ENCODE measurements at places on chromosomes 2 and 18.

- DNase-seq: no peak
Observed at GRCh38 chr2:96604104-96604503, 34.0 kb downstream of the KANSL3 start.

GRCh38 chr2:19752500-19752899 is 149.3 kb downstream of the TTC32 start:
- no peak for DNase-seq

DNA sequence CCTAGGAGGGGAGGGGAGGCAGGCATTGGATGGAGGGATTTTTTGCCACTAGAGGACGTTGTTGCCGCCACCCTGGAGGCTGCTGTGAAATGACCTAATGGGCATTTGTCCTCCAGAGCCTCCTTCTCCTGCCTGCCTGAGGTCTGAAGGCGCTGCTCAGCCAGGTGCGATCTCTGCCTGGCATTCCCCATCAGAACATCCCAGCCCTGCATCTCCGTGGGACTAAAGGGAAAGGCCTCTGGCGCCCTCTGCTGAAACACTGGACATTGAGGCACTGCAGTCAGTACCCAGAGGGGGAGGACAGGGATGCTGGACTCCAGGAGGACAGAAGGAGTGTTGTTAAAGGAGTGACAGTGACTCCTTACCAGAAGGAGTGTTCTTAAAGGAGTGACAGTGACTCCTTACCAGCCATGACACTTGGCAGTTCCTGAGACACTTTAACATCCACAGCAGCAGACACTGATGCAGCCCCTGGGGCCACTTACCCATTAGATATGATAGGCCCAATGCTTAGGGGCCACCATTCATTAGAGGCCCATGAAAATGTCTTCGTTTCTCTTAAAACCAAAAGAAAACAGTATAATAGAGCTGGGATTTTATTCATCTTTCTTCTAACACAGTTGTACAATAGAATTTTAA is 17.0 kb downstream of the THNSL2 start:
- DNase-seq: no peak

DNA sequence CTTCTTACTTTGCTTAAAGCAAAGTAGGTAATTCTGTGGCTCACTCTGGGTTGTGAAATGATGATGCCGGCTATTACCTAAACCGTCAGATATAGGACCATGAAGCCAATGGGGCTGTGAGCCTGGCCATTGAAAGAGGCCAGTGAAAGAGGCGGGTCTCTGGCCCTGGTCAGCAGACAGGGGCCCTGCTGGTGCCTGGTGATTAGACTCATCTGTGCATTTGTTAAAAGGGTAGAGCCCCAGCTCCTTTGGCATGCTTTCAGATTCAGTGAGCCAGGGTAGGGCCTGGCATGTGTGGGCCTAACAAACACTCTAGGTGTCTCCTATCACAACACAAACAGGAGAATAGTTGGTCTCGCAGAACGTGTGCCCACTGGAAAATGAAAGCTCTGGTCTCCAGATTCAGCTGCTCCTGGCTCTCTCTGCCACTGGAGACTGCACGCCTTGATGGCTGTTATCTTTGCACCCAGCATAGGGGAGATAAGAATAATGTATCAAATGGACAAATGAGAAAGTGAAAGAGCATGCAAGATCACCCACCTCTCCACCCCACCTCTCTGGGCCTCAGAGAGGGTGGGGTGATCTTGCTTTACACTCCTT is 6.9 kb downstream of the LRRC30 start:
- DNase-seq: no peak

DNA sequence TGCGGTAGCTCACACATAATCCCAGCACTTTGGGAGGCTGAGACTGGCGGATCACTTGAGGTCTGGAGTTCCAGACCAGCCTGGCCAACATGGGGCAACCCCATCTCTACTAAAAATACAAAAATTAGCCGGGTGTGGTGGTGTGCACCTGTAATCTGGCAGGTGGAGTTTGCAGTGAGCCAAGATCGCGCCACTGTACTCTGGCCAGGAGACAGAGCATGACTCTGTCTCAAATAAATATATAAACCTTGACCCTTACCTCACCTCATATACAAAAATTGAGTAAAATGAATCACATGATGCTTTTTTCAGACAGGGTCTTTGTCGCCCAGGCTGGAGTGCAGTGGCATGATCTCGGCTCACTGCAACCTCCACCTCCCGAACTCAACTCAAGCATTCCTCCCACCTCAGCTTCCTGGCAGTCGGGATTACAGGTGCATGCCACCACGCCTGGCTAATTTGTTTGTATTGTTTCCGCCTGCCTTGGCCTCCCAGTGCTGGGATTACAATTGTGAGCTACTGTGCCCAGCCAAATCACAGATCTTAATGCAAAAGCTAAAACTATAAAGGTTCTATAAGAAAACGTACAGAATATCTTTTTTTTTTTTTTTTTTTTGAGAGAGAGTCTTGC is 25.3 kb downstream of the XPO1 start:
- DNase-seq: no peak

DNA sequence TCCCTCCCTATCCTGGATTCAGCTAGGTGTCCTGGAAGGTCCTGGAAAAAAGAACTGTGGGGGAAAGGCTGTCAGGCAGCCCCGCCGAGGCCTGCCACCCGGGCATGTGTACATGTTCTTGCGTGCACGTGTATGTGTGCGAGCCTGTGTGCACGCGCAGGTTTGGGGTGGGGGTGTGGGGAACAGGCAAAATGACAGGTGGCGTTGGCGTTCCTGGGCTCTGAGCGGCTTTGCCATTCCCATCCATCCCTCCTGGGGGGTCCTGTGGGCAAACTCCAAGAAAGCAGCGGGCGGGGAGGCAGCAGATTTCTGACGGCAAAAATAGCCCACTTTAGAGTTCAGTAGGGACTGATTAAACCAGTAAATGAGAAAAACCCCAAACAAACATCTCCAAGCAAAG is 35.6 kb downstream of the EMX1 start:
- DNase-seq: no peak

DNA sequence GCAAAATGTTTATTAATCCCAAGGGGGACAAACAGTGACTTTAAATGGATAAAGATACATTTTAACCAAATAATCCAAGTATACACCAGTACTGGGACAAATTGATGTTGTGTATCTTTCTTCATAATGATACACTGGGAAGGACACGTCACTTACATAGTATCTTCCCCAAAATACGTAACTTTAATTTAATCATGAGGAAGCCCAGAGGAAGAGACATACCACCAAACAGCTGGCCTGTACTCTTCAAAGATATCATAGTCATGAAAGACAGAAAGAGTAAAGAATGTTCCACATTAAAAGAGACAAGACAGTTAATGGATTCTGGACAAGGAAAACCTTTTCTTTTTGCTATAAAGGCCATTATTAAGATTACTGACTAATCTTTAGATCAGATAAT is 37.1 kb downstream of the AGFG1 start:
- DNase-seq: no peak

GRCh38 chr18:21889570-21889969 is 149.0 kb downstream of the MIB1 start:
- no peak for DNase-seq

DNA sequence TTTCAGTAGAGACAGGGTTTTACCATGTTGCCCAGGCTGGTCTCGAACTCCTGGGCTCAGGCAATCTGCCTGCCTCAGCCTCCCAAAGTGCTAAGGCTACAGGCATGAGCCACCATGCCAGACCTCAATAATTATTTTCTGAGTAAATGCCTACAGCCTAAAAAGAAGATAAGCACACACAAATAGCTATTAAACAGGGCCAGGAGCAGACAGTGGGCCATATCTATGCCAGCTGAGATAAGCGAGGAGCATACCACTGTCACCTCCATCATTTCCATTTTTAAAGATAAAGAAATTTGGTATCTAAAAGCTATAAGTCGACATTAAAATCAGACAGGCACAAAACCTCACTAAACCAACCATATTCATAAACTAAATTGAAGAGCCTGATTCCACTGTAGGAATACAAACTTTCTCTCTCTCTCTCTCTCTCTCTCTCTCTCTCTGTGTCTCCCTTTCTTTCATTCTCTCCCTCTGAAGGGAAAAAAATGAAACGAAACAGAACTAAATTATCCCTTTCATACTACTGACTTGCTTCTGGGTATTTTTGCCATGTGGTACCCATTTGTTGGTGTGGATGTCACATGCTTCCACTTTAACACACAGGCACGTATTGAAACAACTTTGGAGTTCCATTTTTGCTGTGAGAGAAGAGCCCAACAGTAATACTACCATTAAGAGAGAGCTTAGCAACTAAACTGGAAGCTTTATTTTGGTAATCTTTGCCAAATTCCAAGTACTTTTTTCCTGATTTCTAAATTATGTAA is 51.0 kb downstream of the FARSB start:
- DNase-seq: no peak

DNA sequence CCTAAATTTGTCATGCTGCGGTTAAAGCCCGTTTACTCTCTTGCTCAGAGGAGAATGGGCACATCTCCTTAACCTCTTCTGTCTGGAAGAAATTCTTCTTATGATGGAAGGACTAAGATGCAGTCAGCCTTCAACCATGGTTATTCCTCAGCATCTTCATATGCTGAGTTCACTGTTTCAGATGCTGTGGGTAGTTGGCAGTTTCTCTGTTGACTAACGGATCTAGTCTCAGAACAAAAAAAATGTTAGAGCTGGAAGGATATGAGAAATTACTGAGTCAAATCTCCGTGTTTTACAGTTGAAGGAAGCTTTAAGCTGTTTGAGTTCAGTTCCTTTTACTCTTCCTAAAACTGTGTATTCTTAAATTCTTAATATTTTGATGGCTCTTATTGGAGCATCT is 43.6 kb upstream of the PGAP1 start:
- DNase-seq: no peak

- no peak for DNase-seq
Observed at GRCh38 chr2:42908518-42909200, 116.3 kb upstream of the HAAO start.

DNA sequence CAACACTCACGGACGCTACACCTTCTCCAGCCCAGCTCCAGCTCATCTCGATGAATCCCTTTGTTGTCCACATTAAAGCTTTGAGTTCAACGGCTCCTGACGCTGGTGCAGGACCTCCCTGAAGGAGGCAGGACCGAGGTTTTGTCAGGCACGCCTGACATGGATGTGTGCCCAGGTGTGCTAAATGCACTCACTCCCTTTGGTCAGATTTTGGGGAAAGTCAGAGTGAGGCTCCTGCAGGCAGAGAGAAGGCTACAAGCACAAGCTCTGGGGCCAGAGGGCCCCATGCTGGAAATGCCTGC is 78.6 kb downstream of the NDUFA10 start:
- no peak for DNase-seq

DNA sequence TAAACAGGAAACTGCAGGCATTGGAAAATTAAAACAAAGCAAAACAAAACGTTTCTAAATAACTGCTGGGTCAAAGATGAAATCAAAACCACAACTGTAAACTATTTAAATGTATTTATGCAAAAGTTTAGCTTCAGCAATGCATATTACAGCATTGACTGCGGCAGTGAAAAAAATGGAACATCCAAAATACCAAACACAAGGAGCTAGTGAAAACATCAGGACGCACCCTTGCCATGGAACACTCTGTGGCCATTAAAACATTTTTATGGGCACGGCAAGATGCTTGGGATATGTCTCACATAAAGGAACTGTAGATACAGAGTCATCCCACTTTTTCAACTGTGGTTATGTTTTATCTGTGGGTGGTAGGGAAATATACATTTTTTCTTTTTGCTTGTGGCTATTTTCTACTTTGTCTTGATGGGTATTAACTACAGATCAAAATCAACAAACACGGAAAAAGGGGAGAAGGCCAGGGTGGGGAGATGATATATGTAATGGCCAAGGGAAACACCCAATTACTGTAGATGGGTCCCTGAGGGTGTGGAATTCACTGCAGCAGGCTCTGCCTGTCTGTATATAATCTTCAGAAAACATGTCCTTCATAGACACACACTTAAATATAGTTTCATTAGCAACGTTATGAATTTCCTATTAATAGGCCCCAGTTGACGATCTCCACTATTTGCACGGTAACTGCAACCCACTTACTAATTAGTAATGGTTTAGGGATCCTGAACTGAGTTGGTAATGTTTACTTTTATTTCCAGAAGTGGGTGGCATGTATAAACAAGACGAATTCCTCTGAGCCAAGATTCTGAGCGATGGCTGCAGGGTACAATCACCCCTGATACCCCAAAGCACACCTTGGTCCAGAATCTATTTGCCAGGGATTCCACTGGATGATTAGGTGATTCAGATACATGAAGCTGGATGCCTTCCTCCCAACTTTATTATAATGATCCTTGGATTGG is 110.5 kb downstream of the ACKR3 start:
- peak; percentile 32 for DNase-seq

DNA sequence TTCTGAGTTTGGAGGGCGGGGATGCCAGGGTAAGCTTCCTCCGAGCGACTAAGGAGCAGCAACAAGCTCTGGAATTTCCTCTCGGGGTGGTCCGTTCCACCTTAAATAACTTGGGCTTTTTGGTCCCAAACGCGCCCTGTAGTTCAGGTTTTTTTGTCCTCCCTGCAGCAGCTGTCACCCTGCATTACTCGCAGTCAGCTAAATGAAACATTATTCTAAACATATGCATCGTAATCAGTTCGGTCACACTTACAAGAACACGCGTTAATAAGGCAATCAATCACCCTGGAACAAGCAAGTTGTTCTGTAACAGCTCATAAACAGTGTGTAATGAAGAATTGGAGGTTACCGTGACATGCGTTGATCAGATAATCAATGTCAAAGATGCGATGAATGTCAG is 8.3 kb downstream of the EVX2 start:
- no peak for DNase-seq

- DNase-seq: no peak
Observed at GRCh38 chr2:94869552-94870439, 1.4 kb upstream of the TEKT4 start.

DNA sequence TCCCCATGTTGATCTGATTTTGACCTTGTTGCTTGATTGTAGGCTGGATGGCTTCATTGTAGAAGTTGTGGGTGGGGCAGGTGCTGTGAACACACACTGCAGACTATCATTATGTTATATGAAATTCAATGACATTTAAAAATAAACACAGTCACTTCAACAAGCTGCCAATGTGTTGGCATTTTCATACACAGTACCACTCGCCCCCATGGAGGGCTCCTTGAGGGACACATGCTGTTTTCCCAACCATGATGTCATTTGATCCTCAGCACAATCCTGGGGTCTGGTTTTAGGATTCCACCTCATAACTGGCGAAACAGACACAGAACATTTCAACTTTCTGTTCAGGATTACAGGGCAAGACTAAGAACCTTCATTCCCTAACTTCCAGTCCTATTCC is 86.9 kb downstream of the ZCCHC2 start:
- DNase-seq: no peak

Data from AG09319 (cell line).